ENCODE measurements at places on chromosomes 7 and 10. TPM values are rescaled to one million over a fixed set of nuclear protein-coding genes. Genes with fewer than 3 reads are reported as not detected.

The MMS19 gene
- polyA plus RNA-seq: 68.9 TPM

- H3K27ac ChIP-seq: no peak overlapping the region
- H3K36me3 ChIP-seq: peaks cover 25% of the 10 kb centered on the region
- H3K27me3 ChIP-seq: no peaks in the 10 kb centered on the region
- peaks cover 40% of the 10 kb centered on the region for H3K4me1 ChIP-seq
- DNase-seq: no peak
These were observed 47.7 kb downstream of the VIPR2 start for GRCh38 chr7:159096736-159097581.

- no peaks in the 10 kb centered on the region for H3K27me3 ChIP-seq
- no peak overlapping the region for H3K4me3 ChIP-seq
- H3K27ac ChIP-seq: no peak overlapping the region
These were observed 672.4 kb upstream of the GALNT17 start for GRCh38 chr7:70459546-70459945.

GRCh38 chr10:59702347-59702746, 7.3 kb downstream of the SLC16A9 start:
- H3K4me1 ChIP-seq: no peaks in the 10 kb centered on the region
- H3K27ac ChIP-seq: no peak overlapping the region
- no peaks in the 10 kb centered on the region for H3K27me3 ChIP-seq
- H3K4me3 ChIP-seq: no peak overlapping the region

- no peaks in the 10 kb centered on the region for H3K4me1 ChIP-seq
- DNase-seq: no peak
- H3K36me3 ChIP-seq: no peaks in the 10 kb centered on the region
These were observed 48.6 kb downstream of the ARHGAP21 start for GRCh38 chr10:24674892-24675632.

The ZNF727 gene
- not detected for polyA plus RNA-seq

GRCh38 chr7:47636433-47637175, 54.7 kb upstream of the TNS3 start:
- no peaks in the 10 kb centered on the region for H3K36me3 ChIP-seq
- peaks cover 2% of the 10 kb centered on the region for H3K27me3 ChIP-seq
- H3K4me3 ChIP-seq: no peak overlapping the region

- no peak overlapping the region for H3K4me3 ChIP-seq
- H3K27me3 ChIP-seq: no peaks in the 10 kb centered on the region
- H3K4me1 ChIP-seq: no peaks in the 10 kb centered on the region
- no peak for DNase-seq
- no peaks in the 10 kb centered on the region for H3K36me3 ChIP-seq
These were observed 100.2 kb downstream of the LRMDA start for GRCh38 chr10:75531571-75532031.

GRCh38 chr10:127836966-127837365, 55.8 kb downstream of the CLRN3 start:
- peaks cover 5% of the 10 kb centered on the region for H3K4me1 ChIP-seq
- no peak overlapping the region for H3K4me3 ChIP-seq
- H3K27me3 ChIP-seq: peaks cover 2% of the 10 kb centered on the region
- no peak overlapping the region for H3K27ac ChIP-seq

DNA sequence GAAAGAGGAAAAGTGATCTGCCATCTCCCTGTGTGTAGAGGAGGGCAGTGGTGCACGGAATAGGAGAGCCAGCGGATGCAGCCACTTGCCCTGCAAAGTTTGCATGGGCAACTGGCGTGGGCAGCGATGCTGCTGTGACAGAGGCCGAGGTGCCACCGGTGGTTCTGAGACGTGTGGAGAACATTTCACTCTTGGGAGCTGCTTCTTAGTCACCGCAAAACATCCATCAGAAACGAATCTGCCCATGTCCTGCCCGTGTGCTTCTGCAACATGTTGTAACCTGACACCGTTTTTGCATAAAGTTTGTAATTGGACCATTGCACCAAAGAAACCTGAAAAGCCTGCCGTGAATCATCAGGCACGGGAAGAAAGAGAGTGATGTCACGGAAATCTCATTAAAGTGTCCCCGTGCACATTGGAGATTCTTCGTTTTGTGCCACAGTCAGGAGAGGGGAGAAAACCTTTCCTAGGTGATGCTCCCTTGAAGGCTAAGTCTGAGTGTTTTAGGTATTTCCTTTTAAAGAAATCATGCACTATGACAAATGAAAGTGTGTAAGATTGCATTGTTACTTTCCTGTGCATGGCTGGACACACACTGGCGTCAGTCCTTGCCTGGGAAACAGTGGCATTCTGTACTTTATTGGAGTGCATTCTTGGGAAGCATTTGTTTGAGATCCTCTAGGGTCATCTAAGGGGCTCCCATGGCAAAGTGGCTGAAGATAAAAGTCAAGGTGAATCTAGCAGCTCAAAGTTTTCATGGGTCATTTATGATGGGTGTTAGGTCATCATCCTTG, 302.6 kb downstream of the KLF6 start:
- DNase-seq: no peak
- no peak overlapping the region for H3K4me3 ChIP-seq
- peaks cover 25% of the 10 kb centered on the region for H3K4me1 ChIP-seq
- H3K27me3 ChIP-seq: no peaks in the 10 kb centered on the region
- H3K27ac ChIP-seq: peak overlapping the region; percentile 83
- H3K36me3 ChIP-seq: no peaks in the 10 kb centered on the region

The SVOPL gene
- polyA plus RNA-seq: 1.6 TPM

The CTAGE8 gene
- 0.47 TPM for polyA plus RNA-seq

The ST8SIA6 gene
- 9.2 TPM for polyA plus RNA-seq

The FMC1 gene
- 32.3 TPM for polyA plus RNA-seq

DNA sequence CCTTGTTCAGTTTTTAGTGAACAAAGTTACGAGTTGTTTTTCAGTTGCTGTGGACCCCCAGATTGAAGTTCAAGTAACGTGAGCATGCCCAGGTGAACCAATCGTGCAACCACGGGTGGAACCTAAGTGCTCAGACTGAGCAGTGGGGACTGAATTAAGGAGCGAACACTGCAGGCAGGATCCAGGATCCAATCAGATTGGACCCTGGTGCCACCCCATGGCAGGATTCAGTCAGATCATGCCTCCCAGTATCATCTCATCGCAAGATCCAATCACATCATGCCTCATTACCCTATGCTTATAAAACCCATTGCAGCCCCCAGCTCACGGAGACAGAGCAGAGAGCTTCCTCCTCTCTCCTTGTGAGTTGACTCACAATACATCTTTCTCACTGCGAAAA, 80.9 kb downstream of the PFKFB3 start:
- H3K36me3 ChIP-seq: no peaks in the 10 kb centered on the region
- no peaks in the 10 kb centered on the region for H3K27me3 ChIP-seq
- H3K27ac ChIP-seq: no peak overlapping the region
- no peak for DNase-seq
- H3K4me3 ChIP-seq: no peak overlapping the region

- no peaks in the 10 kb centered on the region for H3K27me3 ChIP-seq
- no peak for DNase-seq
- H3K4me3 ChIP-seq: no peak overlapping the region
- peak overlapping the region; percentile 38 for H3K27ac ChIP-seq
- no peaks in the 10 kb centered on the region for H3K36me3 ChIP-seq
These were observed 6.3 kb downstream of the KIAA1217 start for GRCh38 chr10:24215196-24215595.

- peaks cover 36% of the 10 kb centered on the region for H3K4me1 ChIP-seq
- no peak for DNase-seq
- H3K4me3 ChIP-seq: no peak overlapping the region
- no peak overlapping the region for H3K27ac ChIP-seq
- H3K36me3 ChIP-seq: no peaks in the 10 kb centered on the region
These were observed 869 bp upstream of the TBX20 start for GRCh38 chr7:35254496-35255442.

DNA sequence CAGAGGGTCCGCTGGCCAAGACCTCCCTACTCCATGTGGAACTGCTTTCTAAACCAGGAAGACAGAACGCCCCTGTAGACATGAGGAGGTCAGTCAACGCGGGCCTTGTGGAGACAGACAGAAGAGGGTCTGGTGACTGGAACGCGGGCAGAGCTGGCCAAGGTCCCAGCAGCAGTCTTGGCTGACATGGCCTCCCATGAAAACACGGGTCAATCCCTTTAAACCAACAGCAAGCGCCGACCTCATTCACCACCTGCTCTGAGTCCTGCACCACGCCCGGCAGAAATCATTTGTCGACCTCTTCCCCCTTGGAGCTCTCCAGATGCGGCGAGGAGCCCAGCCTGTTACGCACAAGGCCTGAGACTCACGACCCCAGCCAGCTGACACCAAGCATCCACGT, 78.5 kb downstream of the ZRANB1 start:
- no peaks in the 10 kb centered on the region for H3K27me3 ChIP-seq
- no peak overlapping the region for H3K4me3 ChIP-seq
- peaks cover 36% of the 10 kb centered on the region for H3K36me3 ChIP-seq

The CCL24 gene
- polyA plus RNA-seq: not detected

The MALRD1 gene
- 1.5 TPM for polyA plus RNA-seq

DNA sequence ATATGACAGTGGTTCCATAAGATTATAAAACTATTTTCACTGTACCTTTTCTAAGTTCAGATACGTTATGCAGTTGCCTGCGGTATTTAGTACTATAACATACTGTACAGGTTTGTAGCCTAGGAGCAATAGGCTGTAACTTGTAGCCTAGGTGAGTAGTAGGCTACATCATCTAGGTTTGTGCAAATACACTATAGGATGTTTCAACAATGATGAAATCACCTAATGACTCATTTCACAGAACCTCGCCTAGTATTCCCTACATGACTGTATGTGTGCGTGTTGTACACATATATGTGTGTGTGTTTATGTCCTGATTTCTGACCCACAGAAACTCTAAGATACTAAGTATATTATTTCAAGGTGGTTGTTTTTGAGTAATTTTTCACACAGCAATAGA, 139.0 kb downstream of the HERPUD2 start:
- no peak for DNase-seq
- no peaks in the 10 kb centered on the region for H3K36me3 ChIP-seq
- H3K27me3 ChIP-seq: no peaks in the 10 kb centered on the region
- H3K4me1 ChIP-seq: no peaks in the 10 kb centered on the region
- H3K27ac ChIP-seq: no peak overlapping the region
- no peak overlapping the region for H3K4me3 ChIP-seq

The PRKG1 gene
- 6.8 TPM for polyA plus RNA-seq

- no peak for DNase-seq
- H3K4me1 ChIP-seq: no peaks in the 10 kb centered on the region
- H3K27me3 ChIP-seq: no peaks in the 10 kb centered on the region
- H3K36me3 ChIP-seq: peaks cover 6% of the 10 kb centered on the region
These were observed 50.9 kb downstream of the ANKMY2 start for GRCh38 chr7:16594676-16595075.

The OR13A1 gene
- 0.25 TPM for polyA plus RNA-seq

- DNase-seq: no peak
- H3K27ac ChIP-seq: no peak overlapping the region
- no peak overlapping the region for H3K4me3 ChIP-seq
- no peaks in the 10 kb centered on the region for H3K27me3 ChIP-seq
- no peaks in the 10 kb centered on the region for H3K4me1 ChIP-seq
These were observed 102.1 kb downstream of the MTERF1 start for GRCh38 chr7:91778416-91778815.

The PIP gene
- polyA plus RNA-seq: not detected

GRCh38 chr7:7100432-7100849, 81.9 kb upstream of the C1GALT1 start:
- H3K4me1 ChIP-seq: peaks cover 9% of the 10 kb centered on the region
- H3K27ac ChIP-seq: no peak overlapping the region
- no peaks in the 10 kb centered on the region for H3K27me3 ChIP-seq

DNA sequence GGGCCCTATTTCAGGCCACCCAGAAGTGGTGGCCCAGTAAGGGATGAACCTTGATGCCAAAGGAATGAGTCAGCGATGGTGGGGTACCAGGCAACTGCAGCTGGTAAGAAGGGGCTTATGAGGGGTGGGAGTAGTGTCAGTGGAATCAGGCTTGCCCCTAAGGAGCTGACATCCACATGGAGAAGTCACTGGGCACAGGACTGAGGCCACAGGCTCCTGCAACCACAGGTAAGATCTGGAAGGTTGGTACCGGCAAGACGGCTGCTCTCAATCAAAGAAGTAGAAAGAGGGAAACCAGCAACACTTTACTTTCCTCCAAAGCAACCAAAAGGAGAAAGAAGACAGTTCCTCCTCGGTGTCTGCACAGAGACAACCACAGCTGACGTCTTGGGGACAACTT, 2.5 kb downstream of the GCK start:
- H3K4me3 ChIP-seq: no peak overlapping the region
- H3K27me3 ChIP-seq: peaks cover 1% of the 10 kb centered on the region
- peaks cover 25% of the 10 kb centered on the region for H3K4me1 ChIP-seq
- no peak for DNase-seq
- H3K36me3 ChIP-seq: peaks cover 4% of the 10 kb centered on the region

DNA sequence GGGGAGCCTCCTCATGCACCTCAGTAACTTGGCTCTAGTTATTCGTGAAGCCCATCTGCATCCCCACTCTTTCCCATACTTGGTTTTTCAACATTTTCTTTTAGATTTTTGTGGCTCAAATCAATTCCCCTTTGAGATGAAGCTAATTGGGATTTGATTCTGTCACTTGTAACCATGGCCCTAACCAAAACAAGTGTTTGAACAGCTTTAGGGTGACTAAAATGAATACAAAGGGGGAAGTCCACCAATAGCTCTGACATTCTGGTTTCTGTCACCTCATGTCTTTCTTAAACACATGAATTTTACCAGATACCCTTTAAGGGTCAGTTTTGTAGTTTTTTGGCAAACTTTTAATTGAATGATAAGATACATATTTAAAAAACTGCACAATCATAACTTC, 87.0 kb downstream of the PCGF5 start:
- H3K4me1 ChIP-seq: no peaks in the 10 kb centered on the region
- no peak overlapping the region for H3K27ac ChIP-seq
- no peak for DNase-seq
- H3K27me3 ChIP-seq: no peaks in the 10 kb centered on the region
- no peaks in the 10 kb centered on the region for H3K36me3 ChIP-seq
- no peak overlapping the region for H3K4me3 ChIP-seq

DNA sequence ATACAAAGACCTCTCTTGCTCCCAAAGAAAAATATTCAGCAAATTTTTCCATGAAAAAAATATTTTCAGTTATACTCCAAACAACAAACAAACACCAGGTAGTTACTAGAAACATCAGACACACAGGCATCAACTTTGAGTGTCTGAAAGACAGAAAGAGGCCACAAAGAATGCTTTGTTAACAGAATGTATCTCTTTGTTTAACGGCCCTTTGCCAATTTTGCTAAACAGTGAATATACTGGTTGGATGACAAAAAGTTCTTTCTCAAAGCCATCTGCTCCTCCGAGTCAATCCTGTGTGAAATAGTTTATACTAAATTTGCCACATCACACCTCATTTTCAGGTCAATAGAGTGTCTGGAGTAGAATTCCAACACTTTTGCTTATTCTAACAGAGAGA, 216.7 kb upstream of the PHF14 start:
- no peak overlapping the region for H3K4me3 ChIP-seq
- H3K36me3 ChIP-seq: no peaks in the 10 kb centered on the region
- no peaks in the 10 kb centered on the region for H3K27me3 ChIP-seq
- no peak for DNase-seq
- no peaks in the 10 kb centered on the region for H3K4me1 ChIP-seq

GRCh38 chr7:92799446-92800211, 36.7 kb downstream of the CDK6 start:
- H3K4me3 ChIP-seq: no peak overlapping the region
- no peak overlapping the region for H3K27ac ChIP-seq
- no peaks in the 10 kb centered on the region for H3K4me1 ChIP-seq
